NCI-H510A (cell line): ENCODE measurements at places on chromosomes 4 and X.
A peak's percentile ranks its signal among the peaks of the same experiment; 100 is the strongest.

DNA sequence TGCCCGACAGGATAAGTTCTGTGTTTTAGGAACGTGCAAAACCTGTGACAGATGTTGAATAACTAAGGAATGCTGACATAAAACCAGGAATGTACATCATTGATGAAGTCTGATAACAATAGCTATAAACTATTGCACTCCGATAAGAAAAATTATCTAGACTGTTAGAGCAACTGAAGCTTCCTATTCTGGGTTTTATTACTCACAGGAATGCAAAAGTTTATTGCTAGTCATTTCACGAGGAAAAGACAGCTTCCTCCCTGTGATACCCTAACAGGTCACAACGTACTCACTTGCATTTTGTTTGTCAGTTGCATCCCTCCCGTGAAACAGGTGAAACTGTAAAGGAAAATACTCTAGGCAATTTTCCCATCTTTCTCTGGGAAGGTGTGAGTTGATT, 65.9 kb downstream of the CLDN22 start:
- no peak for DNase-seq

DNA sequence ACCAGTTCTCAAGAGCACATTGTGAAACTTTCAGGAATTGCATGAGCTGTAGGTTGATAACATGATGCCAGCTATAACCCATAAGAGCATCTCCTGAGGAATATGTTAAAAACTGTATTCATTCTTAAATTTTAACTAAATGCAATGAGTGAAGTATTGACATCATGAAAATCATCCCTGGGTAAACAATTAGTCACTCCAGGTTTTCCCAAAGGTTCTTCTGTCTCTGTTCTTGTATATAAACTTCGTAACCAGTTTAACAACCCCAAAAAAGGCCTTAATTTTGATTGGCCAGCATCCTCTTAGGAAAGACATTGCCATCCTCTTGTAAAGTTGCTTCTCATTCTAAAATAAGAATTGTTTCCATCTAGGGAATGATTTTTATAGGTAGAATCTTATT, 80.4 kb downstream of the TET2 start:
- no peak for DNase-seq

DNA sequence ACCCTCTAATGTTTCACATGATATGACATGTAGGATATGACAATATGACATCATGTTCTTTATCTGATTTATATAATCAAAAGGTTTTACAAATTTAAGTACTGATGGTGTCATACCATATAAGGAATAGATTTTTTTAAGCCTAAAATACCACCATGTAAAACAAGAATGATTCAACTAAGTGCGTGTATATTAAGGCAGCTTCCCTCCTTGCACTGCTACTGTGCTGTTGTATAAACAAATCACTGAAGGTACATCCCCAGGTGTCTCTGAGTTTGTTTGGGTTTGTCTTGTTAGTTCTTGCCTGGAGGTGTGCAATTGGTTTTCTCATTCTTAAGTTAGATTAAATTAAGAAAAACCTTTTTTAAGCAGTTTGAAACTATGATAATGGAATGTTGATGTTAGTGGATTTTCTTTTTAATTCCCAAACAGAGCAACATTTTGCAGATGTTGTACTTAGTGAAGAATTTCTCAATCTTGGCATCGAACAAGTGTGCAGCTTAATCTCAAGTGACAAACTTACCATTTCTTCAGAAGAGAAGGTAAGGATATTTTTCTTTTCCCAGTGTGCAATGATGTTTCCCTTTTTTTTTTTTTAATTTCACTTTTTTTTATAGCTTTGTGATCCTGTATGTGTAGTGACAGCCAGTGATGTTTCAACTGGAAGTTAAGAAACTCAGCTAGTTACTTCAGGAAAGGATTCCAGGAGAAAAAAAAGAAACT, 33.4 kb upstream of the MSMO1 start:
- DNase-seq, result no peak

DNA sequence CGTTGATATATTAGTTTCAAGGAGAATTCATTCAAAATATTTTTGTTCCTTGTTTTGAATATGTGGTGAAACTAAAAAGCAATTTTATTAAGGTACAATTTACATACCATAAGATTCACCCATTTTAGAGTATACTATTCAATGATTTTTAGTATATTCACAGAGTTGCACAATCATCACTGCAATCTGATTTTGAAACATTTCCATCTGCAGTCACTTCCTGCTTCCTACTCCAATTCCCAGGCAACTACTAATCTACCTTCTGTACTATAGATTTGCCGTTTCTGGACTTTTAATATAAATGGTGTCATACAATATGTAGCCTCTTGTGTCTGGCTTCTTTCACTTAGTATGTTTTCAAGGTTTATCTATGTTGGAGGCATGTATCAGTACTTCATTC, 71.3 kb downstream of the SLC9A7 start:
- DNase-seq, result no peak

GRCh38 chr4:22190855-22191254, 242.3 kb upstream of the KCNIP4 start:
- no peak for DNase-seq

DNA sequence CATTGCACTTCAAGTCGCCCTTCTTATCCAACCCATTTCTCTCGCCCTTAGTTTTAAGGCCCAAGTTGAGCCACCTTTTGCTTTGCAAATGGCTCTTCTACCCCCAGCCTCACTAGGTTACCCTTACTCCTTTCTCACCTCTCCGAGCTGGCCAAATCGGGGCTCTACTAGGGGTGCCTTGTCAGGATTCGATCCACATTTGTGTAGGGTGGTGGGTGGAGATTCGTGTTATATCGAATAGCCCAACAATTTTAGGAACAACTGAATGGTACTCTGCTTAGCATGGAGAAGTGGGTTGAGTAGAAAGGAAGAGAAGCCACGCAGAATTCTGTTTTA, 3.5 kb downstream of the SLIT2 start:
- DNase-seq, result no peak

DNA sequence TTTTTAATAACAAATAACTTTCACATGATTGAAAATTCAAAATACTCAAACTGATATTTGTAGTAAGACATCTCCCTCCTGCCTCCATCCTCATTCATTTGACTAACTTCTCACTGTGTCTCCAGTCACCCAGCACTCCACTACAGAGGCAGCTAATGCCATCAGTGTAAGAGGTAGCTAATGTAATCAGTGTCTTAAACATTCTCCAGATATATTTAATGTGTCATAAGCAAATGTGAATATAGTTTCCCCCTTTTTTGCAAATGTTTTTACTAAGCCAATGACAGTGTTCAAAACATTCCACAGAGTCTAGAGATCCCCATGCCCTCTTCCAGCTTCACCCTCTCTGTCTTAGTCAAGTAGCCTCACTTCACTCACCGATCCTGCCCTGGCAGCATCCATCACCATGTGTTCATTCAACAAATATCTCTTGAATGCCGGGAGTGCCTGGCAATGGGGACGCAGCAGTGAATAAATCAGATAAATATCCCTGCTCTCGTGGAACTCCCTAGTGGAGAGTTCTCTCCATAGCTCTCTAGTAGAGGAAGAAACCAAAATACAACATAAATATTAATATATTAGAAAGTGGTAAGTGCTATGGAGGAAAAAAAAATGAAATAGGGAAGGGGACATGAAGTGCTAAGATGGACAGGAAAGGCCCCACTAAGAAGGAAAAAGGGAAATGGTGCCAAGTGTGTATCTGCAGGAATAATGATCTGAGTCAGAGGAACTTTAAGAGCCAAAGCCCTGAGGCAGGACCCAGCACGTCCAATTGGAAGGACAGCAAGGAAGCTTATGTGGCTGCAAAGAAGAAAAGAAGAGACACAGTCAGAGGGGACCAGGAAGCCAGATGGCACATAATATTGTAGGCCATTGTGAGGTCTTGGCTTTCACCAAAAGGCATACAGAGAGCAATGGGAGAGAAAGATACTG, 18.7 kb downstream of the SCFD2 start:
- DNase-seq, result no peak

- no peak for DNase-seq
Measured at GRCh38 chr4:995311-996026, 2.3 kb upstream of the SLC26A1 start.

GRCh38 chr4:138925495-138925894, 90.1 kb upstream of the NOCT start:
- DNase-seq, result no peak

DNA sequence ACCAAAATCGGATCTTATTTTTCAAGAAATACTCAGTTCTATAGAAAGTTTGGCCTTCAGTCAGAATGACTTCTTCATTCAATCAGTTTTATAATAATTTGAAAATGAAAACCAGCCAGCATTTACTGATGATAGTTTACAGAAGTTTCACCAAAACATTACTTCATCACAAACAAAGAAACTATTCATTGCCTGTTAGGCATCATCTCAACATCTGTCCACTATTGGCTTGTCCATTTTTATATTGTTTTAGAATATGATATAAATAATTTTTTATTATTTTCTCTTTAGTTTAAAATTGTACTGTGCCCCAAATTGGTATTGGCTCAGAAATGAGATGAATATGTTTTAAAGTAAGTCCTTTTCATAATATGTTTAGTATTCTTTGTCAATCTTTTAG, 38.4 kb downstream of the FAT4 start:
- no peak for DNase-seq

DNA sequence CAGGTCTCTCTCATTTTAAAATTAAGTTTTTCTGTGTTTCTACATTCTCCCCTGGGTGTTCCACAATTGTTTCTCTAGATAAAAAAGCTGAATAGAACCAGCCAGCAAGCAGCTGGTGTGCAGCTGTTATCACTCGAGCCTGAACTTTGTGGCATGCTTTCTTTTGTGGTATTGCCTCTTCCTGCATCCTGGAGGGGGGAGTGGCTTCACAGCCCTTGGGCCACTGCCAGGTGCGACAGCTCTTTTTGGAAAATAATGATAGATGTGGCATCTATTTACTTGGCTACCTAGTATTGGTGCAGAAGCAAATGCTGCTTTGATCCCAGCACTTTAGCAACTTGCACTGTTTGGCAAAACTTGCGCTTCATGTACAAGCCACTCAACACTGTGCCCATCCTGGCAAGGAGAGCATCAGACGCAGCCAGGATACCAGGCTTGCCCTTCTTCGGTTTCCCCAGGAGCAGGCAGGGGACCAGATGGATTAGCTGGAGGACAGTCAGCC, 69.4 kb downstream of the HMGB2 start:
- DNase-seq, result peak; percentile 26

- no peak for DNase-seq
Measured at GRCh38 chrX:30538271-30538670, 39.3 kb downstream of the TASL start.

GRCh38 chr4:87270144-87270543, 49.7 kb upstream of the KLHL8 start:
- no peak for DNase-seq

DNA sequence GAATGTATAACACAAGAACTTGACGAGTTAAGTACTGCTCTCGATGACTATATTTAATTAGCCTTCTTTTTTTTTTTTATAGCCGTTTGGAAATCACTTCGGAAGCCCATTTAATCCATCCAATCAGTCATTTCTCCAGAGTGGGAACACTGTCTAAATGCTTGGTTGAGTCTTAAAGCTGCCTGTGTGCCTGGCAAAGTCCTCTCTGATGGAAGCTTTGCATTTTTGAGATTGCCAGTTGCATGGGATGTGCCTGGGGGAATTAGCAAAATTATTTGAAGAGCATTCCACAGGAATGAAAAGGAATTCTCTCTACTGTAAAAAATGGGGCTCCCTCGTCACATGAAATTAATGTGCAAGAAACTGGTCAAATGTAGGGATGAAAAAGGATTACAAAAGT, 398.8 kb upstream of the RPS6KA3 start:
- DNase-seq, result no peak

DNA sequence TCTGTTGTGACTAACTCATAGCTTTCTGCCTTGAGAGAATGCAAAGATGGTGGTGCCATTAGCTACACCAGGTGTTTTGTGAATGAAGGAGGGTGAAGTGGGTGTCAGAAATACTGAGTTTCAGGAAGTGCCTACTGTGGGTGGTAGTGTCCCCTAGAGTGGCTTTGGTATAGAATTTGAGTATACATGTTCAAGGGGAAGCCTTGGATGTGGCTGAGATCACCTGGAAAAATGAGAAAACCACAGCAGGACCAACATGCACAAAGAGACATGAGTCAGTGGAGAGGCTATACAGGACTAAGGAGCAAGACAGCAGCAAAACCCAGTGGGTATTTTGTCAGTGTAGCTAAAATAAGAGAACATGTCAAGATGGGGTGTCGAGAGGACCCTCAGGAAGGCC, 204.3 kb upstream of the TBL1X start:
- no peak for DNase-seq

GRCh38 chr4:140125374-140125773, 28.6 kb downstream of the MAML3 start:
- no peak for DNase-seq

- no peak for DNase-seq
Measured at GRCh38 chr4:55444827-55445226, 49.1 kb downstream of the TMEM165 start.

DNA sequence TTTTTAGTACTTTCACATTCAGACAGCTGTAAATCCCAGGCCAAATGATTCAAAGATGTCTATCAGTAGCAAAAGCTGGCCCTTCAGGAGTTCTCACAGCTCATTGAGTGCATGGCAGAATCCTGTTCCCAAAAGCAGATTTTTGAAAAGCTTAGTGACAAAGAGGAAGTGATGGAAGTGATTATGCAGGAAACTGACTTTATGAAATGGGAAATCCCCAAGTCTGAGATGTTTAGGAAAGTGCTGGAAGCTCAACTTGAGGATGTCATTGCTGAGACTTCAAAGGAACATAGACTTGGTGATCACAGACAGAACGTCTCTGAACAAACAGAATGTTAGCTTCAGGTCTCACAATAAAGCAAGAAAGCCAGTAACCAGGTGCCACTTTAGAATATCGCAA, 51.0 kb upstream of the CFAP47 start:
- no peak for DNase-seq

DNA sequence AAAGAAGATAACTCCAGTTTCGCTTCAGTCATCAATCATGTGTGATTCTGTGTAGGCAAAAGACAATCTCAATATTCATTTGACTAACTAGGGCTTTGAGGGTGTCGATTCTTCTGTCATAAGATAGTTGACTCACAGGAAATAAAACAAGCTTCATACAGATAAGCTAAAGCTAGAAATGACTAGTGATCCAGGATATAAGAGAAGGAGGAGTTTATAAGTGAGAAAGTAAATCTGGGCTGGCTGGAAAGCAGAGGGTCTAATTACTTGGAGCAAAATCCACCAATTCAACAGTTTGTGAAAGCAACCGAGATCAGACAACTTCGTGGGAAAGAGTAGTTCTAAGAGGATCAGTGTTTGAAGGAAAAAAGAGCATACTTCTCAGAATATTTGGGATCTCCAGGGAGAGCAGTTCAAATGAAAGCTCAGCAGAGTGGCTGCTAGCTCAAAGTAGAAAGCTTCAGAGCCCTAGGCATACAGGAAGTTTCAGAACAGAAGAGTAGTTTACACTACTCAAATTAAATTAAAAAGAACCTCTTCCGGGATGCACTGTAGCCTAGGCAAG, 429.3 kb downstream of the INPP4B start:
- no peak for DNase-seq

DNA sequence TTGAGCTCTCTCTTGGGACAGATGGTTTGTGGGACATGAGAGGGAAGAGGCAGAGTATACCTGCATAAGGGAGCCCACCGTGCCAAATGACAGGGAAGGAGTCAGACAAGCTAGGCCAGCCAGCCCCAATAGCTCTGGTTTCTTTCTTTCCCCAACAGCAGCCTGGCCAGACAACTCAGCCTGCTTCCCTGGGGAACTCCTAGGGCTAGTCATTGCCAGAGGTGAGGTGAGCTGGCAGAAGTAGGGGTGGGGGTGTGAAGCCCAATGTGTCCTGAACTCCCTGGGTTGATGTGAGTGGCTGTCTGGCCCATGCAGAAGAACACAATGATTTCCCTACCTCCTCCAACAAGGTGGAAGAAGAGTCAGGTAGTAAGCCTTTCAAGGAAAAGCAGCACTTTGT, 135.5 kb downstream of the AMMECR1 start:
- DNase-seq, result no peak

- DNase-seq, result no peak
Measured at GRCh38 chrX:9500584-9500983, 35.7 kb downstream of the TBL1X start.
